HFFc6 (cell line): ENCODE measurements at places on chromosomes 1 and 21. TPM values are rescaled to one million over a fixed set of nuclear protein-coding genes. Genes with fewer than 3 reads are reported as not detected.

IL19 gene
- total RNA-seq: not detected in 3 replicates

INKA2 gene
- total RNA-seq: 1.8 to 2.8 TPM (median 2.0 TPM) in 3 replicates

DNA sequence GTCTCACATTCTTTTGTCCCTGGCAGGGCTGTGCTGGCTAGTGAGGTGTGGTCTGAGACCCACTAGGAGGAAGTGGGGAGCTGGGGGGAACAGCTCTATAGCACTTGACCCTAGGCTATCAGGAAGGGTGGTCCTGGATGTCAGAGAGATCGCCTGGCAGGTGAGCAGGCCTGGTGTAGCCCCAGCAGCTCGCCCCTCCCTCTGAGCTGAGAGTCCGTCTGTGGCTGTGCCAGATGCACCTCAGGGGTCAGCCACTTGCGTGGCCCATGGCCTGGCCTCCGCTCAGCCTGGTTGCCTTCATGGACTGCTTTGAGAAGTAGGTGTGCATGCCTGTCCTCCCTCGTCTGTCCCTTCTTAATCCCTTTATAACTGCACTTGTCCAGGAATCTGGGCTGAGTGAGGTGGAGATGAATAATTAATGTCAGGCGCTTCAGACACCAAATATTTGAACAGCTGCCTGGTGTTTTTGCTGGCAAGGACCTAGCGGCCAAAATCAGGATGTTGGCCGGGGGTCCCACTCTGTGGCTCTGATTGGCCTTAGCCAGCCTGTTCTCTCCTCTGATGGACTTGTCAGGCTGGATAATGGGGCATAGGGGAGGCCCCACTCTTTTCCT, 30.5 kb downstream of the TMEM53 start:
- DNase-seq: no peak

- no peak for DNase-seq
Measured at GRCh38 chr1:181592255-181592859, 109.0 kb downstream of the CACNA1E start.
